ENCODE measurements at places on chromosomes 4 and X.
A peak's percentile ranks its signal among the peaks of the same experiment; 100 is the strongest.

- DNase-seq = no peak
These were observed 16.0 kb downstream of the RTL3 start for GRCh38 chrX:78643096-78643495.

- DNase-seq = no peak
These were observed 131.8 kb upstream of the NKX1-1 start for GRCh38 chr4:1538096-1538410.

- no peak for DNase-seq
These were observed 21.9 kb downstream of the REELD1 start for GRCh38 chr4:146236216-146236615.

- no peak for DNase-seq
These were observed 3.2 kb upstream of the FGF2 start for GRCh38 chr4:122823476-122823875.

GRCh38 chr4:154364066-154364845 is 127.3 kb downstream of the DCHS2 start:
- DNase-seq = no peak

- no peak for DNase-seq
These were observed 314.4 kb downstream of the IL1RAPL1 start for GRCh38 chrX:28901637-28902036.

GRCh38 chr4:184310171-184310567 is 92.5 kb upstream of the ENPP6 start:
- no peak for DNase-seq

DNA sequence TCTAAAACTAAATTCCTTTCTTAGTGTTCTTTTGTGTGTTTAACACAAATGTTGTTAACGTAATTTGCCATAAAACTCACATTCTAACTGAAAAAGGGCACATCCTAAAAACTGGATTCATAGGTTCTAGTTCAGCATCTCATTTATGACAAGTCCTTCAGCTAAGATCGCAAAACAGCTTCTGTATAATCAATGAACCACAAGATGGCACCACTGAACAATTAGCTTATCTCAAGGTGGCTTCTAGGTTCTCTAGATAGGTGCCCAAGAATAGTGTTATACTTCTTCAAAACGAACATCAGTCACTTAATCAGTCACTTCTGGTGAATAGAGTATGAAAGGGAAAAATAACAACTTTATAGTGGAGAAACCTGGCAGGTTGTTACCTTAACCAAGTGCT is 54.3 kb downstream of the NRK start:
- DNase-seq = no peak

GRCh38 chr4:119025420-119025819 is 110.2 kb upstream of the MYOZ2 start:
- DNase-seq = no peak

- DNase-seq = no peak
These were observed 220.6 kb upstream of the ZC4H2 start for GRCh38 chrX:65196758-65197360.

DNA sequence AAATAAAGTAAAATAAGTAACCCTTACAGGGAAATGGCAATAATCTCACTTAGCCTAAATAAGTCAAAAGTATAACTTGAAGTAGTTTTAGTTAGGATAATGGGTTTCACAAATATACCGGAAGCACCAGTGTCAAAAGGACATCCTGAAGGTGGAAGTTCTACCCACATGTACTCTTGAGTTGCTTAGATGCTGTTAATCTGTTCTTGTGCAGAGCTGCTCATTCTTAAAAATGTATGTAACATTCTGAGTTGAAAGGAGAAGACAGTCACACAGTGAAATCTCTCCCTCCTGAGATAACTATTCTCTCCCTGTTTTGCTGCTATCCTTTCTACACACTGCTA is 11.2 kb upstream of the CCNG2 start:
- DNase-seq = no peak

GRCh38 chr4:134773497-134774000 is 572.0 kb upstream of the PABPC4L start:
- DNase-seq = no peak

- DNase-seq = no peak
These were observed 34.9 kb downstream of the NOCT start for GRCh38 chr4:139050446-139050845.

GRCh38 chr4:171025343-171025742 is 787.9 kb upstream of the GALNTL6 start:
- DNase-seq = no peak

GRCh38 chrX:109889289-109890006 is 113.5 kb upstream of the TMEM164 start:
- no peak for DNase-seq

DNA sequence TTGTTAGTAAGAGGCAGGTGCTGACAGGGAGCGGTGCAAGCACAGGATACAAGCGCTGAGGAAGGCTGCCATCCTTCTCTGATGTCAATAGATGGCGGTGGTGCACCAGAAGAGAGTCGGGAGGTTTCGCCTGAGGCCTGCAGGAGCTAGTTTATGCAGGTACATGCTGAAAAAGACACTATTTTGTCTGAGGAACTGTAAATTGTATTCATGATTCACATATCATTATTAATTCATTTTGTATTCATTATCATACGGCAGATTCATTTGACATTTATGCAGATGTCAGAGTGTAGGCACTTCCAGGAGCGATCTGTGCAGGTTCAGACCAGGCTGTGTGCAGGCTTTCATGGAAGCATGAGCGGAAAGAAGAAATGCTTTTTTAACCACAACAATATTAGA is 824.0 kb downstream of the STIM2 start:
- peak; percentile 56 for DNase-seq

DNA sequence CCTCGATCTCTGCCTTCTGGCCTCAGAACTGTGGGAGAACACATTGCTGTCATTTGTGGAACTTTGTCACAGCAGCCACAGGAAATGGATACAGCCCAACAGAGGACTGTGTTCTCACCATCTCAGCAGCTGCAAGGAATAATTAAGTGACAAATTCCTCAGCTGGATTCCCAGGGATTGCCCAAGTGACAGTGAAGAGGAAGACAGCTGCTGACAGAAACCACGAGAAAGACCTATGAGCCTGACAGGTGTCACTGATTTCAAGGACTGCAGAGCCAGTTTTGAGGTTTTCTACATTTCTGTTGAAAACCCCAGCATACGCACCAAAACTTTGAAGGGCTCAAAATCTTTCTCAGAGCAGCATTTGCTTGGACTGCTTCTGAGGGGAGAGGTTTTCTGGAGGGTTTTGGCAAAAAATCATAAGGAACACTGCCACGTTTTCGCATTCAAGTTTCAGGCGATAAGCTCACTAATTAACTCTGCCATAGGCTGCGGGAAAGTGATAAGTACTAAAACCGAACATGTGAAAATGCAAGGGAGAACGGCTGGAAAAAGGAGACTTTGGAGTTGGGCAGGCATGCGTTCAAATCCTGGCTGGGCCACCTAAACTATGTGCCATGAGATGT is 88.8 kb downstream of the DRD5 start:
- DNase-seq = no peak

DNA sequence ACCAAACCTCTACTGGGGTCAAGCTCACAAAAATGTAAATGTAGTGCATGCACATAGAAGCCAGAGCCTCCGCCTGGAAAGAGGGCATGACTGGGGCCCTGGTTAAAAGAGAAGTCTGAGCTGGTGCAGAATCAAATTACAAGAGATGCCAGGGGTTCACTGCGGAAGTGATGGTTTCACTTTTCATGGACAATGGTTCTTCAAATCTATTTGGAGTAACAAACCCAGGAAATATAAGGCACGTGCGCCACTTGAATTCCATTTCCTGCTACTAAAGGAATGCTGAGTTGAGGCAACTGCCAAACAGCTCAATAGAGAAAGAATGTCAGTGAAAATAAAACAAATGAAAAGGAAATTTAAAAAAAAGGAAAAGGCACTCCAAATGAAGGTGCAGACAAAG is 79.8 kb downstream of the FUNDC1 start:
- no peak for DNase-seq

DNA sequence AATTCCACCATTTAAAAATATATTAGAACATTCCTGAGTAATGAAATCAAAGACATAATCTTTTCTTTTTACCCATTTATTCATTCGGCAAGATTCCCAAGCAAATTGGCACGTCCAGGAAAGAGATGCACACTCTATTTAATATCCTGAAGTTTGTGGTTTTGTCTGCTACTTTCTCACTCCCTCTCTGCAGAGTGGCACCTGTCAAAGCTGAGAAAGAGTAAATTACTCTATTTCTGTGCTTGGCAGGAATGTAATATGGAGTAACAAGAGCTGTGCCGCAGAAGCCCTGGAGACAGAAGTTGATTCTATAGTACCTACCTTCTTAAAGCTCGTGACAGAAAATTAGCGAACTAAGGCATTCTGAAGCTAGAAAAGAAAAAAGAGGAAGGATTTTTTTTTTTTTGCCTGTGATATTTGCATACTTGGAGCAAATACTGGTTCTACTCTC is 5.5 kb downstream of the GSTCD start:
- no peak for DNase-seq

Data from RWPE2 (cell line).